ENCODE measurements at places on chromosomes 5 and 9. TPM values are rescaled to one million over a fixed set of nuclear protein-coding genes. Genes with fewer than 3 reads are reported as not detected.

Gene LTC4S
- total RNA-seq = 13.2 TPM

Gene CDKN2AIPNL
- total RNA-seq = 17.9 TPM

Gene CDKN2B
- 11.4 TPM for total RNA-seq

Gene FAM169A
- 0.80 TPM for total RNA-seq

Gene PCDHGA2
- 4.1 TPM for total RNA-seq

GRCh38 chr9:4596165-4596922, 65.8 kb upstream of the PLPP6 start:
- H3K36me3 ChIP-seq = no peaks in the 10 kb centered on the region
- H3K27ac ChIP-seq = peak overlapping the region; percentile 70
- no peaks in the 10 kb centered on the region for H3K27me3 ChIP-seq
- DNase-seq = no peak

- no peaks in the 10 kb centered on the region for H3K4me1 ChIP-seq
- no peaks in the 10 kb centered on the region for H3K27me3 ChIP-seq
- H3K27ac ChIP-seq = no peak overlapping the region
- no peak for DNase-seq
- H3K36me3 ChIP-seq = no peaks in the 10 kb centered on the region
- H3K4me3 ChIP-seq = no peak overlapping the region
These were observed 57.6 kb downstream of the FAM81B start for GRCh38 chr5:95448789-95449188.

GRCh38 chr5:133482028-133482427, 130.3 kb downstream of the FSTL4 start:
- no peak overlapping the region for H3K4me3 ChIP-seq
- no peak overlapping the region for H3K27ac ChIP-seq
- no peaks in the 10 kb centered on the region for H3K36me3 ChIP-seq
- no peak for DNase-seq
- no peaks in the 10 kb centered on the region for H3K27me3 ChIP-seq
- H3K4me1 ChIP-seq = no peaks in the 10 kb centered on the region

GRCh38 chr9:91082731-91083130, 279.0 kb downstream of the AUH start:
- H3K4me1 ChIP-seq = no peaks in the 10 kb centered on the region
- H3K27me3 ChIP-seq = no peaks in the 10 kb centered on the region
- H3K36me3 ChIP-seq = no peaks in the 10 kb centered on the region
- DNase-seq = no peak
- no peak overlapping the region for H3K4me3 ChIP-seq

GRCh38 chr9:134453776-134454475, 127.7 kb downstream of the RXRA start:
- peaks cover 50% of the 10 kb centered on the region for H3K4me1 ChIP-seq
- no peaks in the 10 kb centered on the region for H3K36me3 ChIP-seq
- H3K27ac ChIP-seq = no peak overlapping the region

- H3K36me3 ChIP-seq = no peaks in the 10 kb centered on the region
- H3K27ac ChIP-seq = no peak overlapping the region
- no peak overlapping the region for H3K4me3 ChIP-seq
- H3K4me1 ChIP-seq = peaks cover 19% of the 10 kb centered on the region
- H3K27me3 ChIP-seq = no peaks in the 10 kb centered on the region
- no peak for DNase-seq
These were observed 102.3 kb upstream of the CPEB4 start for GRCh38 chr5:173785866-173786265.

Data from esophagus muscularis mucosa (tissue), 4 donors.